ENCODE measurements at places on chromosomes 11 and 22.
A peak's percentile ranks its signal among the peaks of the same experiment; 100 is the strongest.

- no peak for DNase-seq
Measured at GRCh38 chr22:27790376-27791158, 11.0 kb downstream of the MN1 start.

GRCh38 chr22:45334068-45334467, 24.3 kb downstream of the FAM118A start:
- DNase-seq, result no peak

DNA sequence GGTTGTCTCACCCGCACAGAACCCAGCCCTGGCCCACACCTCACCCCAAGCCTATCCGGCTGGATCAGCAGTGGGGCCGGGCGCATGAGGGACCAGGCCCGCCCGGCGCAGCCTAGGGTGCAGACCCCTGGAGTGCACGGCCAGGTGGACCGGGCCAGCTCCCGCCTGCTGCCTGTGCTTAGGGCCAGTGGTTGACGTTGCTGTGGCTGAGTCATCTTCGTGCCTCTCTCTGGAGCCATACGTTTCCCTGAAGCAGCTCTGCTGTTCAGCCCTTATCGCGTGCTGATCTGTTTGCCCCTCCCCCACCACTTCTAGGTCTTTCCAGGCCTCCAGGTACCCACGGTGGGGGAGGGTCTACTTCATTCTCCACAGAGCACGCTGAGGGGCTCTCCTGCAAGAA, 39.5 kb downstream of the CDKN1C start:
- DNase-seq, result peak; percentile 50

DNA sequence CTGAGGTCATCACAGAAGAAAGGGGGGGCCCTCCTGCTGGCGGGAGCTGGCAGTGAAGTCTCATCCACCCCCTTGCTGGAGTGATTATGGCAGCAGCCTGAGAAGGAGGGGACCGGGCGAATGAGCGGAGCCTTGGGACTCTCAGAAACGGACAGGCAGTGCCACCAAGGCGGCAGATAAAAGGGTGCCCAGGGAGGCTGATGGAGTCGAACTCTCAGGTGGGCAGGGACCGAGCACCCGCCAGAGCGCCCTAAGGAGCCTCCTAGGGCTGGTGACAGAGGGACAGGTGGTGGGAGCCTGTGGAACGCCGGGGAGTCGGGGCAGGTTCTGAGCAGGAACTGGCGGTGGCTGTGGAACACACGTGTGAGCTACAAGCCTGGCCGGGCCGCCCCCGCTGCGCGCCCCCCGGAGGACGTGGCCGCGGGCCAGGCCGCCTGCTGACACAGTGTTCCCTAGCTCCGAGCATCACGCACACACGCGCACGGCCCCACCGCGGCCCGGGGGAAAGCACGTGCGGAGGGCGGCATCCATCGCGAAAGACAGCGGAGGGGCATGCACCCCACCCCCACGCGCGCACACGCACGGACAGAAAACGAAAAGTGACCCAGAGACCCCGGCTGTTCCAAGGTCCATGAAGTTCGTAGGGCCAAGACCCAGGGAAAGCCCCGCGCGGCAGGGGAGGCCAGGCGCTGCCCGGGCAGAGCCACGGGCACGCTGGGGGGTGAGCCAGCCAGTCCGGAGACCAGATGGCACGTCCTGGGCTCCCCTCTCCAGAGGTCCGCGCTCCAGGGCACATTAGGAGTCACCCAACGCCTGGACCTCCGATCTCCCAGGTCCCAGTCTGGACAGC, 1.0 kb downstream of the VWCE start:
- peak; percentile 49 for DNase-seq

GRCh38 chr22:43980579-43980978, 25.3 kb downstream of the SAMM50 start:
- no peak for DNase-seq

GRCh38 chr11:18321578-18321968, 367 bp downstream of the HPS5 start:
- no peak for DNase-seq

- no peak for DNase-seq
Measured at GRCh38 chr11:101759771-101760450, 154.9 kb upstream of the CEP126 start.
